ENCODE measurements at places on chromosomes 3 and 15. TPM values are rescaled to one million over a fixed set of nuclear protein-coding genes. Genes with fewer than 3 reads are reported as not detected.

The TEX55 gene
- not detected for total RNA-seq

The ALDH1A2 gene
- 0.33 TPM for total RNA-seq

The RPL14 gene
- 2,691 TPM for total RNA-seq

The CD200R1 gene
- 3.5 TPM for total RNA-seq

The RETNLB gene
- not detected for total RNA-seq

The MUC4 gene
- total RNA-seq = 0.35 TPM

The GHSR gene
- not detected for total RNA-seq

The FANCD2OS gene
- total RNA-seq = not detected

The SRP14 gene
- total RNA-seq = 203 TPM

The STIMATE gene
- 39.1 TPM for total RNA-seq

The SLC22A13 gene
- 0.44 TPM for total RNA-seq

The RAB6B gene
- total RNA-seq = 0.73 TPM

The EXD1 gene
- not detected for total RNA-seq

The TLNRD1 gene
- 38.6 TPM for total RNA-seq

The SH2D7 gene
- not detected for total RNA-seq

The IL17RD gene
- total RNA-seq = 0.04 TPM

The FGF12 gene
- total RNA-seq = not detected

The ROPN1 gene
- total RNA-seq = not detected

The POLQ gene
- 12.4 TPM for total RNA-seq

The CCDC54 gene
- not detected for total RNA-seq

The RBP2 gene
- not detected for total RNA-seq

The WDR93 gene
- not detected for total RNA-seq

The C2CD4A gene
- 0.09 TPM for total RNA-seq

The RPP25 gene
- 7.4 TPM for total RNA-seq

The PLCH1 gene
- total RNA-seq = not detected

The SCN5A gene
- total RNA-seq = 0.47 TPM

The GPR87 gene
- total RNA-seq = 1.2 TPM

The TRA2B gene
- total RNA-seq = 324 TPM

The DAZL gene
- total RNA-seq = 0.18 TPM

The VILL gene
- 15.8 TPM for total RNA-seq

The CCR1 gene
- 1.8 TPM for total RNA-seq

The VPS33B gene
- total RNA-seq = 20.4 TPM

The ZNF80 gene
- total RNA-seq = 2.3 TPM

The SLC33A1 gene
- total RNA-seq = 22.8 TPM

The PSMD2 gene
- total RNA-seq = 334 TPM

The EPHB1 gene
- not detected for total RNA-seq

The SPINT1 gene
- total RNA-seq = 7.6 TPM

The SPTBN5 gene
- 0.39 TPM for total RNA-seq

The VGLL3 gene
- not detected for total RNA-seq

The ALDH1L1 gene
- not detected for total RNA-seq

The SLC12A1 gene
- total RNA-seq = not detected

The GOLGA6L6 gene
- total RNA-seq = not detected

The CHRM5 gene
- total RNA-seq = not detected

The PAQR5 gene
- total RNA-seq = not detected

The IL20RB gene
- total RNA-seq = 0.71 TPM

The SPRED1 gene
- 1.2 TPM for total RNA-seq

The RTP1 gene
- total RNA-seq = not detected

The MUSTN1 gene
- 1.5 TPM for total RNA-seq

All from CD8-positive, alpha-beta memory T cell (primary cell).